SJSA1 (cell line): ENCODE measurements at places on chromosomes 6 and 20. TPM values are rescaled to one million over a fixed set of nuclear protein-coding genes. Genes with fewer than 3 reads are reported as not detected.

Gene IL17A
- not detected in 2 replicates for total RNA-seq

Gene GINS1
- 42.5 and 49.5 TPM in 2 replicates for total RNA-seq

Gene RHAG
- not detected in 2 replicates for total RNA-seq

Gene PHACTR1
- total RNA-seq: 0.37 TPM in 1 of 2 replicates, not detected in the other

Gene FRK
- total RNA-seq: 0.66 and 0.91 TPM in 2 replicates

Gene GTSF1L
- not detected in 2 replicates for total RNA-seq

Gene BCAS1
- 0.66 and 1.8 TPM in 2 replicates for total RNA-seq
